ENCODE measurements at places on chromosomes 11 and 22. TPM values are rescaled to one million over a fixed set of nuclear protein-coding genes. Genes with fewer than 3 reads are reported as not detected.

PGM2L1 gene
- 5.0 TPM for total RNA-seq

LGR4 gene
- total RNA-seq = 47.4 TPM

IGLL1 gene
- total RNA-seq = not detected

HTR3A gene
- not detected for total RNA-seq

ACRV1 gene
- not detected for total RNA-seq

FERMT3 gene
- total RNA-seq = 13.9 TPM

OR51B4 gene
- not detected for total RNA-seq

OR10D3 gene
- not detected for total RNA-seq

SPON1 gene
- 14.9 TPM for total RNA-seq

SCGB1A1 gene
- total RNA-seq = not detected

OR2AT4 gene
- not detected for total RNA-seq

MYEOV gene
- total RNA-seq = not detected

MPZL2 gene
- total RNA-seq = 40.3 TPM

KCNQ1OT1 gene
- total RNA-seq = 4.1 TPM

SCARF2 gene
- 20.4 TPM for total RNA-seq

KCNE3 gene
- total RNA-seq = 4.1 TPM

NFAM1 gene
- total RNA-seq = 1.3 TPM

P2RX6 gene
- total RNA-seq = not detected

KDM2A gene
- total RNA-seq = 38.7 TPM
